ENCODE measurements at places on chromosomes 3 and 15.
A peak's percentile ranks its signal among the peaks of the same experiment; 100 is the strongest.

DNA sequence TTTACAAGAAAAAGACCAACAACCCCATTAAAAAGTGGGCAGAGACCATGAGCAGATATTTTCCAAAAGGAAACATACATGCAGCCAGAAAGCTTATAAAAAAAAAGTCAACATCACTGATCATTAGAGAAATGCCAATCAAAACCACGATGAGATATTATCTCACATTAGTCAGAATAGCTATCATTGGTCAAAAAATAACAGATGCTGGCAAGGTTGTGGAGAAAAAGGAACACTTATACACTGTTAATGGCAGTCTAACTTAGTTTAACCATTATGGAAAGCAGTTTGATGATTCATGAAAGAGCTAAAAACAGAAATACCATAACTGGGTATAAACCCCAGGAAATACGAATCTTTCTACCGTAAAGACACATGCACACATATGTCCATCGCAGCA, 76.3 kb downstream of the SUCNR1 start:
- DNase-seq, result no peak

DNA sequence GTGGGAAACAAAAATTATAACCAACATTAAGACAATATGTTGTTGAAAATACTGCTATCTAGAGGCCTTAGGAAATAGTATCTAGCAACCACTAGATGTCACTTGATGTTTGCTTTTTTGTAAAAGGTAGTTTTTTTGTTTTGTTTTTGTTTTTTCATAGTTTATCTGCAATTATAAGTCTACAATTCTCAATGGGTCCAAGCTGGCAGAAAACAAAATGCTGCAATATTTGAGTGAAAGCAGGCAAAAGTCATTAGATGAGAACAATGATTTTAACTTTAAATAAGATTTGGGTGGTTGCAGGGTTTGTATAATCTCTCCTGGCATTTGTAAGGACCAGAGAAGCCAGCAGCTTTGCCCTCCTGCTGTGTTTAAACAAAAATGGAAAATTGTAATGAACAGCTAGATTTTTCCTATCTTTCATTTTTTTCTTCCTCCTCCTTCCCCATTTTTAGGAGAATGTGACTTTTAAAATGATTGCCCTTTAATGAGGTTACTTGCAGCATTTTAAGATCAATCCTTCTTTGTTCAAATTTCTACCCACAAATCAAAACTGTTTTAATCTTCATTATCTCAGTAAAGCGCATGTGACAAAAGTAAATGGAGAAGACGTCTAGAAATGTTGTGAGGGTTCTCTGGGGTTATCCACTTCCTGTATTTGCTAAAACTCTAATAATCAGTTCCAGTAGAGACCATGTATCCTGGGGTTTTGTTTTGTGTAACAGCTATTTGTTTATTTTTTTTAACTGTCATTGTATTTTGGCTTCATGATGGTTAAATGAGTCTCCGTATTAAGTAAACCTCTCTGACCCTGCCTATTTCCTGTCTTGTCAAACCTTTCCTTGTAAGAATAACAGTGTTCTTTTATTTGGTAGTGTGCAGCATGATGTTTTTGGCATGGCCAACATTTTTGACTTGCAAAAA, 27.3 kb downstream of the DUT start:
- peak; percentile 13 for DNase-seq

DNA sequence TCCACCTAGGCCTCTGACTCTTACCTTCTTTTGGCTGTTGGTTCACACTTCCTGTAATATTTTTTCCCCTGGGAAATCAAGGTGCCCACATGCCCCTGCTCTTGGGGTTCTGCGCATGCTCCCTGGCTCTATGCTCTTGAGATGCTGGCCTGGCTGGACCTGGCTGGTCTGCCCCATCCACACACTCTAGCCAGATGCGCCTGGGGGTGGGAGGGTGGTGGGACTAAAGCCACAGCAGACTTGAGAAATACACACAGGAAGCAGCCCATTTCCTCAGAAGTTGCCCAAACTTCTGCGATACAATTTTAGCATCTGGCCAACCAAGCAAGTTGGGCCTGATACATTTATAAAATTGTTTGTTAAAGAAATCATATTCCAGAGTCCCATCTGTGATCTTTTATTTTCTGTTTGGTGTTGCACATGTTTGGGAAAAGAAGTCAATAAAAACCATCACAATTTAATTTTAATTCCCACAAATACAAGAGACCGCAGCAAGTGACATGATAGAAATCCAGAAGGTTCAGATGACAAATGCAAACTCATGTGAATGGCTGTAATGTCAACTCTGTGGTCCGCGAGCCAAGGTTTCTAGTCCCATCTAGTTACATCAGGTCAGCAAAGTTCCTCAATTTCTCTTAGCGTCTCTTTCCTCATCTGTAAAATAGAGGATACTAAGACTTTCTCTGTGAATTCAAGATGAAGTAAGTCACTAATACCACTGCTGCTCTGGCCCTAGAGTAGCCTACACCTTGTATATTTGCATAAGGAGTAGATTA, 55.9 kb upstream of the MEF2A start:
- no peak for DNase-seq

- no peak for DNase-seq
These were observed 74.9 kb upstream of the MFGE8 start for GRCh38 chr15:88987934-88988671.

- DNase-seq, result no peak
These were observed 3.3 kb downstream of the AMIGO3 start for GRCh38 chr3:49716169-49716568.

- no peak for DNase-seq
These were observed 78.7 kb upstream of the KCNMB2 start for GRCh38 chr3:178457511-178457910.

GRCh38 chr3:24972491-24972890, 455.6 kb upstream of the RARB start:
- no peak for DNase-seq

DNA sequence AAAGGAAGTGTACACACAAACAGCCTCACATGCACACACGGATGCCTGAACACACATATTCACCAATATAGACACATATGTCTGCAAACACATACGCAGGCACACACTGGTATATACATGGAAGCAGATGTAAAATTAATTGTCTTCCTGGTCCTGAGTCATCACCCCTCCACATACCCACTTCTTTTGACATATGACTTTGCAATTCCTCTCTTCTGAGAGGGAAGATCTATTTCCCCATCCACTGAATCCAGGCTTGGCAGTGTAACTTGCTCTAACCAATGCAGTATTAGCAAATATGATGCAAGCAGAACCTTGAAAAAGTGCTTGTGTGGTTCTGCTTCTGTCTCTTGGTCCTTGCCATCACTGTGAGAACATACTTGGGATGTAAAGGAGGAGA, 76.8 kb upstream of the HRH1 start:
- no peak for DNase-seq

DNA sequence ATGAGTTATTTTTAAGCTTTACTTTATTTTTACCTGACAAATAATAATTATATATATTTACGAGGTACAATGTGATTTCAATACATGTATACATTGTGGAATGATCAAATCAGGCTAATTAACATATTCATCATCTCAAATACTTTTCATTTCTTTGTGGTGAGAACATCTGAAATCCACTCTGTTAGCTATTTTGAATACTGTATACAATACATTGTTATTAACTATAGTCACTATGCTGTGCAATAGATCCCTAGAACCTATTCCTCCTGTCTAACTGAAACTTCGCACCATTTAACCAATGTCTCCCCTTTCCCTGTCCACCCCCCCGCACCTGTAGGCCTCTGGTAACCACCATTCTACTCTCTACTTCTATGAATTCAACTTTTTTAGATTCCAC, 7.9 kb upstream of the SPPL2A start:
- DNase-seq, result no peak

- DNase-seq, result no peak
These were observed 61.2 kb upstream of the LRTM1 start for GRCh38 chr3:54988838-54989630.

DNA sequence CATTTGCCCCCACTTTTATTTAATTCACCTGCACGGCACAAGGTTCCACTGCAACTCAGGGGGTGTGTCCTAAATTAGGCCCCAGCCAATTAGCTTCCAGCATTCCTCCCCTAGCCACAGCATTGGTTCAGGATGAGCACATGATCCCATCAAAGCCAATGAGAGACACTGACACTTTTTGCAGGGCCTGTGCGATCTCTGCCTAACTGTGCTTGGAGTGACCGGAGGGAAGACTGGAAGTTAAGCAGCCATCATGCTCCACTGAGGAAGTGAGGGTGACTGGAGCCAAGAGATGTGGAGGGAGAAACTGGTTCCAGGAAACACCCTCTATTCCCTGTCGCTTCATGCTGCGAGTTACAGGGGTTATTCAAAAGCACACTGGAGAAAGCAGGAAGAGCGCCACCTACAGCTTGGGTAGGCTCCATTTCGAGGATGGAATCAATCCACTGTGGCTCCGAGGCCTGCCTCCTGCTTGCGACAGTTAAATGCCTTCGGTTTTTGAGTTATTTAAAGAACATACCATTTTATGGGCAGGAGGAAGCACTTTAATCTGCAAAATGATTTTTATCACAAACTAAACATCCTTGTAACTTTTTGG, 122.2 kb upstream of the WNT5A start:
- no peak for DNase-seq

DNA sequence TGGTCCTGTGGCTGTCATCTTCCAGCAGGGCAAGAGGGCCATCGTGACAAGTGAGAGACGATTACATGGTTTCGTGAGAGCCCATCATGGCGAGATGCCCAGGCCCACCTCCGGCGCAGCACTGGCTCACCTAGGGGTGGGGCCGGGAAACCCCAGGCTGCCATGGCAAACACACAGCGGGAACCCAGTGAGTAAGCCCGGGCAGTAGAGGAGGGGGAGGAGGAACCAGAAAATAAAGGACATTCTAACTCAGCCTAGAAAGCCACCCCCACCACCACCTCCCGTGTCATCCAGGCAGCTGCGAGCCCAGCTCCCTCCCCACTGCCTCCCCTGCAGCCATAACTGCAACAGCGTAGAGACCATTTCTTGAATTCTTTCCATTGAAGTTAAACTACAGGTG, 52.3 kb downstream of the PCSK6 start:
- no peak for DNase-seq

DNA sequence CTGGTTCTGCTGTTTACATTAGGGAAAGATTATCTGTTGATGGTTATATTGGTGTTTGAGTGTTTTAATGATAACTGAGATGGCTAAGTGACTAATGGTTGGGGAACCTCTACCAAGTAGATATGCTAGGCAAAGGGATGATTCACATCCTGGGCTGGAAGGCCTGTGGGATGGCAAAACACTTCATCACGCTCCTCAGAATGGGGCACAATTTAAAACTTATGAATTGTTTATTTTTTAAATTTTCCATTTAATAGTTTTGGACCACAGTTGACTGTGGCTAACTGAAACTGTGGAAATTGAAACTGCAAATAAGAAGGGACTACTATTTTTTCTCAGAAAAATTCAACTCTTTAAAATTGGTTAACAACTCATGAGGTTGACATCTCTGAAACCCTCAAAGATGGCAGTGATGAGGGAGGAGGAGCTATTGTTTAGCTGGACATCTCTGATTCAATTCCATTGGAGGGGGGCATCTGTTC, 100.5 kb upstream of the ZBED2 start:
- DNase-seq, result no peak

DNA sequence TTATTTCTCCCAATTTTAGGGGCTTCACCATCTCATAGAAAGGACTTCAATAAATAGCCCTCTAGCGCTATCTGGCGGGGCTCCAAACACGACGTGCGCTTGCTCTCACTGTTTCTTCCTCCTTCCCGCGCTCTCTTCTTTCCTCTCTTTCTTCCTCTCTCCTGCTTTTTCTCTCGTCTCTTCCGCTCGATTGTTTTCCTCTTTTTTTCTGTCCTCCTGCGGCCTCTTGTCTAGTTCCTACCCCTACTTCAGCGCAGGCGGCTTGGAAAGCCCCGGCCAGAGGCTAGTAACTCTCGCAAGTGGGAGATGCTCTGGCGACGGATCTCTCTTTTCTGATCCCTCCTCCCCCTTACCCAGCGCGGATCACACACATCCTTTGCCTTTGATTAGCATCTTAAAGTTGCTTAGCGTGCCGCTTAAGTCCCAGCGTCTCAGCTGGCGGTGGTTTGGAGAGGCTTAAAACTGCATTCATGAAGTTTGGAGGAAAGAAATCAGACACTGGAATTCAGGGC, 6.2 kb upstream of the MEIS2 start:
- no peak for DNase-seq

DNA sequence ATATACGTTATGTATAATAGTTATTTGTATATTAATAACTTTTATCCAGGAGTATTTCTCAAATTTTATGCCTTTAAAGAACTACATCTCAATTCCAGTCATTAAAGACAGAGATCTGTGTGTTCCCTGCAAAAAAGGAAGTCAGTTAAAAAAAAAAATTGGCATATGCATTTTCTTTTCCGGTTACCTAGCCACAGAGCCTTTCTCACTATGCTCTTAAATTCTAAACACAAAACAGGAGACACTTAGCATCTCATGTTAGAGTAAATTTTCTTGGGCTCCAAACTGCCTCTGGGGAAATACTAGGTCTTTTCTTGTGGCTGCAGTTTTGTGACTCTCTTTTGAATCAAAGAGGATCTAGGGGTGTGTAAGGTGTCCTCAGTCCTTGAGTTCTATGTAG, 105.9 kb downstream of the KCNH8 start:
- DNase-seq, result no peak

DNA sequence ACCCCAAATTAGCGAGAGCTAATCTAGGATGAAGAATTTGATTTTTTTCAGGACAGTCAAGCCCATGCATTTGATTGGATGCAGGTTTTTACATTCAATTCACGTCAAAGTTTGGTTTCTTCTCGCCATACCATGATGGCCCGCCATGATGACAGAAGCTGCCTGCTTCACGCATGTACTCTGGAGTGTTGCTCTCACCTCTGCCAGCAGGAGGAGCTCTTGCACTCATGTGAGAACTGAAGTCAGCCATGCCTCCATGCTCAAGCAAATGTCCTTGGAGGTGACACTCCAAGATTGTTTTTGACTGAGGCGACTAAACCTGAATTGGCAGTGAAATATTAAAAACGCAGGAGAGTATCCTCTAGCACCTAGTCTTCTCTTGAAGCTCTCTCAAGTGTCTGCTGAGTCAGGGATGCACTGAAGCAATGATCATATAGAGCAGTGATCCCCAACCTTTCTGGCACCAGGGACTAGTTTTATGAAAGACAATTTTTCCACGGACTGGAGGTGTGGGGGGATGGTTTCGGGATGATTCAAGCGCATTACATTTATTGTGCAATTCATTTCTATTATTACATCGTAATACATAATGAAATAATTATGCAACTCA, 120.9 kb downstream of the SAMMSON start:
- DNase-seq, result peak; percentile 73

- DNase-seq, result no peak
These were observed 62.9 kb upstream of the TRPC1 start for GRCh38 chr3:142660893-142661292.

- no peak for DNase-seq
These were observed 29.7 kb downstream of the EFCAB12 start for GRCh38 chr3:129398803-129399144.

- no peak for DNase-seq
These were observed 18.8 kb downstream of the PCSK6 start for GRCh38 chr15:101470548-101471239.

- DNase-seq, result no peak
These were observed 44.8 kb upstream of the GNB5 start for GRCh38 chr15:52236013-52236412.
